ENCODE measurements at places on chromosomes 1 and 21.
A peak's percentile ranks its signal among the peaks of the same experiment; 100 is the strongest.

DNA sequence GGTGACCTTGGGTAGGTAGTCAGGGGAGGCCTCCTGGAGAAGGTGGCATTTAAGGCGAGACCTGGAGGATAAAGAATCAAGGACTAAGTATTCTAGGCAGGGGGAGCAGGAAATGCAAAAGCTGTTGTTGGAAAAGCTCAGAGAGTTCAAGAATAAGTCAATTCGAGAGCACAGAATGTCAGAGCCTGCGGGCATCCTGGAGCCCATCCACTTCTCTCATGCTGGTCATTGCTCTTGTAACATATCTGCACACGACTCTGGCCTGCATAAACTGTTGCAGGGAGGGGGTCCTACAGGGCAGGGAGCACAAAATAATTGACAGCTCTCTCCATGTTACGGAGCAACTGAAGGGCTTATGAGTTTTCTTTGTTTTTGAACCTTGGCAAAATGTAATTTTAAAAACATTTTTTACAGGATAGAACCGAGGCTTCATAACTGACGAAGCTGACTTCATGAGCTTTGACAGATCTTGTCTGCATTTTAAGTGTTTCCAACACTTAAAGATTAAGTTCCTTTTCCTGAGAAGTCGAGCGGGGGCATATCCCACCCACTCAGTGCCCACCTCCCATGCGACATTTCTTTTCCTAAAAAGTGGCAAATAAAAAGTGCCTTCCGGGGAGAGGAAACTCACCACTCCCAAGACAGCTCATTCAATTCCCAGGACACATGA lies 4.2 kb downstream of the PLA2G5 start:
- DNase-seq, result peak; percentile 13

- no peak for DNase-seq
Measured at GRCh38 chr1:4743978-4744750, 89.8 kb downstream of the AJAP1 start.

- no peak for DNase-seq
Measured at GRCh38 chr1:116024626-116025025, 48.3 kb downstream of the SLC22A15 start.

DNA sequence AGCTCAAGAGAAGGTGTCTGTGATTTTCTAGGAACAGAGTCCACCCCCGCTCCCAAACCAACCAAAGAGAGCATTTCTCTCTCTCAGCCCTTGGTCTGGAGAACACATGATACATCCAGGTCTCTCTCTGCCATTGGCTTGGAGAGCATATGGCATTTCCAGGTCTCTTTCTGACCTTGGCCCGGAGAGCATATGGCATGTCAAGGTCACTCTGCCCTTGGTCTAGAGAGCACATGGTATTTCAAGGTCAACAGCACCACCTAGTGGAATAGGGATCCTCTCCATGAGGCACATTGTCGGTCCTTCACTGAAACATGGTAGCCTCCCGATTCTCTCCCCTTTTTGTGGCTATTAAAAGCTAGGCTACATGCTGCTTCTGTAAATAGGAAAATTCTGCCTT lies 437.7 kb upstream of the OLFM3 start:
- no peak for DNase-seq

GRCh38 chr1:161185732-161186311 lies 8.5 kb upstream of the B4GALT3 start:
- DNase-seq, result no peak

- no peak for DNase-seq
Measured at GRCh38 chr1:184509105-184509504, 122.3 kb downstream of the C1orf21 start.

- DNase-seq, result no peak
Measured at GRCh38 chr1:151854658-151855057, 1.1 kb upstream of the THEM5 start.

- no peak for DNase-seq
Measured at GRCh38 chr1:61904354-61904753, 162.1 kb downstream of the PATJ start.

DNA sequence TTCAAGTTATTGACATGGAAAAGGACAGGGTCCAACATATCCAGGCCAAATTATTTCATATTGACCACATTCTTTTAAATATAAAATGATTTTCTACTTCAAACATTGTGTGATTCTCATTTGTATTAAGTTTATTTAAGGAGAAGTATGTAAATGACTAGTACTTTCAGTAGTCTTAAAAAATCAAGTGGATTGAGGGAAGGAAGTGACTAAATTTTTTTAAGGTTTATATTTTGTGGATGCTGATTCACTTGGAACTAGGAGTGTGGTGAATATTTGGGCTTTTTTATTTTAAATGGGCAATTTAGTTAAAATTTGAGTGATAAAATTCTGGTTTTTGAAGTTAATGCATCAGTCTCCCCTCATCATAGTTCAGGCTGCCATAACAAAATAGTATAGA lies 10.1 kb downstream of the PRRC2C start:
- no peak for DNase-seq

GRCh38 chr1:182611326-182611725 lies 7.1 kb upstream of the RGS16 start:
- DNase-seq, result peak; percentile 56

GRCh38 chr1:117493906-117494305 lies 111.9 kb upstream of the TENT5C start:
- no peak for DNase-seq

DNA sequence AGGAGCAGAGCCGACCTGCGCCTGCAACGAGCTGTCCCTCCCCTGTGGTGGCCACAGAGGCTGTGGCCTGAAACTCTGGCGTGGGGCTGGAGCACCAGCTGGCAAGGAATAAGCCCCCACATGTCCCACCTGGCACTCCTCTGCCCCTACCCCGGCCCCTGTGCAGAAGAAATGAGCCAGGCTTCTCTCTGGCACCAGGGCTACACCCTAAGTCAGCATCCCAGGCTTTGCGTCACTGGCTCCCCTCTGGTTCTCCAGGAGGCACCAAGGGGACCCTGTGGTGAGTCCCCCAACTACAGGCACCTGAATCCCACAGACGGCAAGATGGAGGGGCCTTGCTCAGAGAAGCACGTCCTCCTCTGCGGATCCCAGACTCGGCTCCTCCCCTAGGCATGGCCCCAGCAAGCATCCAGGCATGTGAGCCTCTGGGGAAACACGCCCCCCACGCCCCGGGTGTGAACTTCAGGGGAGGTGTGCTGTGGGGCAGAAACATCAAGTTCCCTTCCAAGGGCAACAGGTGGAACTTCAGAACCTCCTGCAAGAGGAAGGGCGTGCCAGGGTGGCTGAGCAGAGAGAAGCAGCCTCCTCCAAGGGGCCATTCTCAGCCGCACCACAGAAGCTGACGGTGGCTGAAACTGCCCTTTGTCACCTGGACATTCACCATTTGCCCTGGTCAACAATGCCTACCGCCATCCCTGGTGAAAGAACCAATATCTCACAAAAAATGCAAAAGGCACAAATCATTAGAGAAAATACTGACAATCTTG lies 2.9 kb downstream of the KRTAP10-7 start:
- DNase-seq, result no peak

GRCh38 chr1:150874455-150875196 lies 1.8 kb downstream of the ARNT start:
- DNase-seq, result no peak

- no peak for DNase-seq
Measured at GRCh38 chr1:248779350-248779749, 23.8 kb upstream of the LYPD8 start.

GRCh38 chr1:80656641-80657040 lies 1144.1 kb upstream of the ADGRL2 start:
- DNase-seq, result no peak

GRCh38 chr1:24900486-24900849 lies 29.6 kb downstream of the RUNX3 start:
- no peak for DNase-seq

DNA sequence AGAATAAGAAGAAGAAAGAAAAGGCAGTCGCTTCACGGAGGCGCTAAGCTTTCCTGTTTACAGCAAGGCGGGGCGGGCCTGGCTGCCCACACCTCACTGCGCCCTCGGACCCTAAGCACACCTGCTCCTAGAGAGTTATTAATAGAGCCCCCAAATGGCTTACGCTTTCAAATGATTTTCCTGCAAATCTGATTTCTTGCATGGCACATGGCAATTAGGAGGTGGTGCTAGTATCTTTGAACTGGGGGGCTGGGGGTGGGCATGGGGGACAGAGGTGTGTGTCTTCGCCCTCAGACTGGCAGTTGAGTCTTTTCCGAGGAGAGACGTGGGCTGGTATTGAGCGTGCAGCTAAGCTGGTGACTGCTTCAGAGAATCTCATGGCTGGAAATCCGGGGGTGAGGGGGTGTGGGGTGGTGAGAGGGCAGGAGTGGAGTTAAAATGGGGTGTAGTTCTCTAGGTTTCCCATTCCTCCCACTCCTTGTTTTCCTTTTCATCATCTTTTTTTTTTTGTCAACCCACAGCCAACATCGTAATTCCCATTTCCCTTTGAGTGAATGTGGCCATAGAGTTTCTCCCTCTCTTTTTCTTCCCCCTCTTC lies 1.3 kb downstream of the S1PR1 start:
- peak; percentile 82 for DNase-seq

GRCh38 chr1:245859493-245860114 lies 647.5 kb downstream of the SMYD3 start:
- DNase-seq, result no peak

DNA sequence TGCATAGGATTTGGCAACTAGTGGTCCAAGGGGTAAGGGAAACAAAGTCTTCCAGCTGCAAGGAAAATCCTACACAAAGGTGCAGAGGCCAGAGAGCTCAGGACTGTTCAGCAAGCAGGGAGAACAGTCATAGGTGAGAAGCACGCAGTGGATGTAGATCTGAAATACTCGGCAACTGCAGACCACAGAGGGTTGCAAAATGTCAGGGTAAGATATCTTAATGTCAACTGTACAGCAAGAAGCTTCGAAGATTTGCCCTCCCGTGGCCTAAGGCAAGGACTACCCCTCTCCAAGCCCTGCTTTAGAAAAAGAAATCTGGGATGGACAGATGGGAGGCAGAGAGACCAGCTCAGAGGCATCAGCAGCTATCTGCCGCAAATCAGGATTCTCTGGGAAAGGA lies 153.4 kb upstream of the IRF2BP2 start:
- DNase-seq, result no peak

DNA sequence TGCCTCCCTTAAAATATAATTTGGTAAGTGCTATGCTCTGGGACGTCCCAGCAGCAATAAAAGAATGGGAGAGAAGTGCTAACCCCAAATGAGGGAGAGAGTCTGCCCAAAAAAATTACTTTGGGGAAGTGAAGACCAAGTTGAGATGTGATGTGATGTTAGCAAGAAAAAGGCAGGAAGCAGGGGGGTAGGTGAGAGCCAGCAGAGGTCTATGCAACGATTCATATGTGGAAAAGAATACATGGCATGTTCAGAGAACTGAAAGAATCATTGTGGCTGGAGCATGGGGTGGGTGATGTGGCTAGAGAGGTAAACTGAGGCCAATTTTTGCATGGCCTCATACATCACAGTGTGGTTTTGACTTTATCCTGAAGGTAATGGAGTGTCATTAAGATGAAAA lies 5.6 kb upstream of the CTPS1 start:
- no peak for DNase-seq

GRCh38 chr1:118896416-118896815 lies 91.7 kb downstream of the TBX15 start:
- no peak for DNase-seq

- no peak for DNase-seq
Measured at GRCh38 chr1:200379432-200379757, 30.4 kb downstream of the ZNF281 start.

GRCh38 chr1:30588311-30589073 lies 134.9 kb downstream of the MATN1 start:
- DNase-seq, result peak; percentile 40

GRCh38 chr1:86739648-86740509 lies 35.5 kb downstream of the SH3GLB1 start:
- DNase-seq, result no peak

- no peak for DNase-seq
Measured at GRCh38 chr1:210438928-210439841, 110.5 kb downstream of the HHAT start.

- no peak for DNase-seq
Measured at GRCh38 chr1:246160905-246161304, 346.2 kb downstream of the SMYD3 start.

DNA sequence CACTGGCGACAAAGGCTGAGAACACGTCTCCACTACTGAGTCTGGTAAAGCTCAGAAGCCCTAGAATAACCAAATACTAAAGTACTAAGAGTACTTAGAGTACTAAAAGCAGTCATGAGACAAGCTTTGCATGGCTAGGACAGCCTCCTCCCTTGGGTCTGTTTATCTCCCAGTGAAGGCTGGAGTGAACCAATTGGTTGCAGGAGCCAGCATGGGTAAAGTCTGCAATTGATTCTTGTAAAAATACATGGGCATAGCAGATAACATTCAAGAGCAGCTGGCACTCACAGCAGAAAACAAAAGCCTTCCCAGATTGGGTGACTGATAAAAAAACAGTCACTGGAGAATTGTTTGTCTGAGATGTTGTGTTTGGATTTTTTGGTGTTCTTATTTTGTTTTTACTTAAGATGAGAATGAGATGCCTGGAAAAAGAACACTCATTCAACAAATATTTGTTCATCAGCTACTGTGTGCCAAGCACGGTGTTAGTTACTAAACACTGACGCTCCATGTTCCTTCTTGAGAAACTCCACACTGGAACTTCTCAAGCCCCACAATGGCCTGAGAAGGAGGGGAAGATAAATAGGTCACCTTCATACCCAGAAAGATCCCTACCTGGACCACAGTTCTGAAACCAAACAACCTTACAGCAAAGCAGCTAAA lies 3.7 kb downstream of the IRF6 start:
- no peak for DNase-seq

- no peak for DNase-seq
Measured at GRCh38 chr1:32427264-32427963, 33.2 kb upstream of the BSDC1 start.

GRCh38 chr1:181099152-181100014 lies 10.9 kb downstream of the IER5 start:
- DNase-seq, result no peak
